Breast epithelium (tissue), 4 donors: ENCODE measurements at places on chromosomes 3 and 15.
A peak's percentile ranks its signal among the peaks of the same experiment; 100 is the strongest.

DNA sequence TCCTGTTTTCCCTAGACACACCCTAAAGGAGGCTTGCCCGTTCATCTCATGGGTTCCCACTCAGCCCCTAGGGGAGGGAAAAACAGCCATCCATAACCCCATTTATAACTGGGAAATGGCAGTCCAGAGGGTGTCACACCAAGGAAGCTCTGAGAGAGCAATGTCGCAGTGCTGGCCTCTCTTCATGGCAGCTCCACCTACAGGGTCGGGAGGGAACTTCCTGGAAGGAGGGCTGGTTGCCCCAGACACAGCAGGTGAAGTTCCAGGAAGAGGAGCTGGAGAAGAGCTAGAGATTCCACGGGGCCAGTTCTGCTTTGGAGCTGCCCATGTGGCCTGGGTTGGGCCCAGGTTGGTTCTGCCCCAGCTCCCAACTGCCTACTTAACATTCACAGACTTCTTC is 22.3 kb upstream of the LINGO1 start:
- DNase-seq = no peak

- no peak for DNase-seq
Measured at GRCh38 chr3:51683566-51683965, 12.5 kb downstream of the TEX264 start.

GRCh38 chr15:61367953-61368352 is 138.9 kb upstream of the RORA start:
- no peak for DNase-seq

GRCh38 chr3:168552251-168552650 is 456.5 kb upstream of the GOLIM4 start:
- no peak for DNase-seq

DNA sequence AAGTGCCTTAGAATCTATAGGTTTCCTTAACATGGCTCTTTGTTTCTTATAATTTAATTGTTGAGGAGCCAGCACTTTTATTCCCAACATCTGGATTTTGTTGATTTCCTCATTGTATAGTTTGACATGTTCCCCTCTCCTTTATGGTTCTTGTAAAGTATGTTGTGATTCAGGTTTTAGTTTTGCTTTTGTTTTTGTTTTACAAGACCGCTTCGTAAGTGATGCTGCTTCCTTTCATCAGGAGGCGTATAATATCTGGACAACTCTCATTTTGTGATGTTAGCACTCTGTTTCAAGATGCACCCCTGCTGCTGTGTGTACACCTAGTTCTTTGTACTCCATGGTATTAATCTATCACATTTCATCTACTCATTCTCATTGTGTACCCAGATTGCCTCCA is 48.7 kb downstream of the SLC49A4 start:
- DNase-seq = no peak

DNA sequence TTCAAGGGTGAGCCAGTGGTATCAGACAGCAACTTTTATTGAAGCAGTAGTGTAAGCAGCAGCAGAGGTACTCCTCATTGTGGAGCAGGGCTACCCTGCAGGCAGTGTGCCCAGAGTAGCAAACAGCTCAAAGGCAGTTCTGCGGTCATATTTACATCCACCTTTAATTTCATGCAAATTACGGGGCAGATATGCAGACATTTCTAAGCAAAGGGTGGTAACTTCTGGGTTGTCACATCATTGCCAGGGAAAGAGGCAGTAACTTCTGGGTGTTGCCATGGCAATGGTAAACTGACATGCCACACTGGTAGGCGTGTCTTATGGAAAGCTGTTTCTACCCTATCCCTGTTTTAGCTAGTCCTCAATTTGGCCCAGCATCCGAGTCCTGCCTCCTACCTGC is 46.5 kb upstream of the CLDN18 start:
- no peak for DNase-seq

- DNase-seq = peak; percentile 57
Measured at GRCh38 chr15:41772720-41773331, 1.5 kb upstream of the MAPKBP1 start.

DNA sequence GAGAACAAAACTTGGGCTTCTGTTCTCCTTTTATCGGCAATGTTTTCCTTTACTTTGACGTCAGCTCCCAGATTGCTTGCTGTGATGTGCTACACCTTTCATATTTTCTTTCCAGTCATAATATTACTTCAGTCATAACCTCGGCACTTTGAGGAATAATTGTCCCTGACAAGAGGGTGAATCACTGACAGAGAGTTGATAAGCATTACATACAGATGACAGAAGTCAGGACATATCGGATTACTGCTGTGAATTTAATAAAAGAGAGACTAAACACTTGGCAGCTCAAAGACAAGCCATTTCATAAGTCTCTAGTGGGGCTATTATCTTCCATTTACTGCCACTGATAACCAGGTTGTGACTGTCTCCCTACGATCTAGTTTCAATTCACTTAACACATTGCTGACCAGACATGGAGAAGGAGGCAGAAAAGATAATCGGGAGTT is 362.1 kb upstream of the ARRDC4 start:
- no peak for DNase-seq

- DNase-seq = no peak
Measured at GRCh38 chr15:61582092-61582491, 353.0 kb upstream of the RORA start.

GRCh38 chr3:196684548-196685407 is 27.3 kb downstream of the CEP19 start:
- peak; percentile 52 for DNase-seq

DNA sequence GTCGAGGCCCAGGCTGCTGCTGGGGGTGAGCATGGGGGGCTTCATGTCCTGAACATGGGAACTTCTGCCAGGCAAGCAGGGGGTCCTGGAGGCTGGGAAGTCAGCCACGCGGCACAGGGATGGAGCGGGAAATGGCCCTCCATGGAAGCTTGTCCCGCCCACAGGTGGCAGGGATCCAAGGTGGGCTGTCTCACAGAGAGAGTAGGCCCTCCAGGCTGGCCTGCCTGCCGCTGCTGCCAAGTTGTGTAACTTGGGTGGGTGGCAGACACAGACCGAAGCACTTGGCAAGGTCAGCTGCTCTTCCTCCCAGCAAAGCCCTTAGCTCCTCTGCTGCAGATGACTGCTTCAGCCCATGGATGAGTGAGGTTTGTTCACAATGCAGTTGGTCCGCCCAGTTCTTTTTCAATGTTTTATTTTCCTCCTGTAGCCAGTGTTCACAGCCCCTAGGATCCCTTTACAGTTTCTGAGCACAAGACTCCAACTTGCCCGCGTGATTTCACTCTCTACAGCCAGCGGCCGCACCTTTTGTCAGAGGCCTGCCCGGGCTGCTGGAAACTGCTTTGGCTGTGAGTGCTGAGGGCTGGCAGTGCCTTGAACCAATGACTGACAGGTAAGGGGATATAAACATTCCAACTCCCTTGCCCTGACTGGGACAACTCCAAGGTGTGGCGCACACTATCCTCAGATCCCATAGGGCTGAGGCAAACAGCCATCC is 26.7 kb downstream of the HCN4 start:
- DNase-seq = no peak

DNA sequence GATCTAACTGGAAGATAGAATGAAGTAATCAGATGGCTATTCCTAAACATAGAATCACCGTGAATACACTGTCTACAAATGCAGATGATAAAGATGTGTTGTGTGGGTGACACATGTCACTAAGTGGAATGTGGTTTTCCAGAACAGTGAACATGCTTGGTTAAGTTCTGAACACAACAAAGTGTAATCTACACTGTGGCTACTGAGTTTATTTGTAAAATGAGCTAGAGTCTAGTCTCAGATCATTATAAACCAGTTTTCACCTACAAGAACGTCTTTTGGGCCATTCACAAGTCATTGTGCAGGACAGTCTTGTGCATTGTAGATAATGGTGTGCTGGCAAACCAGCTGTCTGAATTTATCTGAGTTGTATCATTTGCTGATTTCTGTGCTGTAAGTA is 35.3 kb downstream of the OXNAD1 start:
- DNase-seq = no peak

DNA sequence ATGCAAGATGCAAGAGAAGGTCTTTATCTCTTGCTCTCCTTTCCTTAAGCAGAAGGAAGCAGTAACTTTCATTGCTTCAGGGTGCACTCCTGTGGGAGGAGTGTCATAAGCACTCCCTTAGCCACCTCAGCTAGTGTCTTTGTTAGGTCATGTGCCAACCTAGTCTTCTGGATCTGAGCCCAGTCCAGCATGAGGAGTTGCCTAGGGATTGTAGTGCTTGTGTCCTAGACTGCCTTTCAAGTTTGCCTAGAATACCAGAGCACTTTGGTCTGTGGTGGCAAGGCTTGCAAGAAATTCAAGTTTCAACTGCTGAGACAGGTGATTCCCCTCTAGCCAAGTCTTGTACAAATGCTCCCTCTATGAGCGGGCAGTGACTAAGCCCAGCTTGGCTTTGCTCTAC is 633.6 kb downstream of the ZNF385D start:
- DNase-seq = peak; percentile 54

GRCh38 chr3:52341123-52341522 is 25.0 kb downstream of the DNAH1 start:
- no peak for DNase-seq

DNA sequence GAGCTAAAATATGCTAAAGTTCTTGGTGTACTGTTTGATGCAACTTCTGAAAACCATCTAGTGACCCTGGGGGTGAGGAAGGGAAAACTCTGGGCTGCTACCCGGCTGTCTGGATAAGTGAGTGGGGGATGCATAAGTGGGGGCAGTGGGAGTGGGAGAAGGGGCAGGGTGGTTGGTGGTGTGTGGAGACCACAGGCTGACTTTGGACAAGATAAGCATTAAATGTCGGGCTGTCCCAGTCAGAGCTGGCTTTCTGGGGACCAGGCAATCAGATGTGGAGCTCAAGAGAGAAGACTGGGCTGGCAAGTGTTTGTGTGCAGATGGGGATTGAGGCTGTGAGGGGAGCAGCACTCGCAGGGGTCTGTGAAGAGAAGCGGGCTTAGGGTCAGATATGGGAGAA is 11.0 kb upstream of the XIRP1 start:
- no peak for DNase-seq

DNA sequence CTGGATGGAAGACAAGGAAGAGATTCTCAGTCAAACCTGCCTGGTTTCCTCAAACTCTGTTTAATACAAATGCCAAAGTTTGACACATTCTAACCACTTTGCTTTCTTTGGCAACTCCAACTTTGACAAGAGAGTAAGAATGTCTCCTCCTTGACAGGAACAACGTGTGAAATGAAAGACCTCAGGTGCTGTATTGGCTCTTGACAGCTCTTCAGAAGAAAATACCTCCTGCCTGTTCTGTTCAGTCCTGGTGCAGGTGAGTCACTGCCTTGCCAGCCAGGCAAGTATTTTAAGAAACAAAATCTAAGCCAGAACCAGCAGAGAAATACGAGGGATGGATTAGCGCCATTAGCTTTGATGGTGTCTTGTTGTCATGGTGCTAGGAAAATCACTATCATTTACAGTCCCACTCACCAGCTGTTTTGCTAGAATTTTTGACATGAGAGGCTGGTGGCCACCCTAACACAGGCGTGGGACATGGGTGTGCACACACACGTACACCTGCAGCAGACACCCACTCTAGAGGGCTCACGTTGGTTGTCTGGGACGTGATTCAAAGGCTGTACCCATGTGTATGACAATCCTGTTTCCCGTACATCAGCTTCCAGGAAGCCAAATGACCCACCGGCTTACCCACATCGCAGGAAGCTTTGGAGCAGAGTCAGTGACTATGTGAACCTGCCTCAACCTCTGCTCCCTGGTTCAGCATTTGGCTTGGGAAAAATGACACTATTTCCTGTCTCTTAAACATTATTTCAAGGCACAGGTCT is 60.4 kb downstream of the CCNL1 start:
- DNase-seq = peak; percentile 28

DNA sequence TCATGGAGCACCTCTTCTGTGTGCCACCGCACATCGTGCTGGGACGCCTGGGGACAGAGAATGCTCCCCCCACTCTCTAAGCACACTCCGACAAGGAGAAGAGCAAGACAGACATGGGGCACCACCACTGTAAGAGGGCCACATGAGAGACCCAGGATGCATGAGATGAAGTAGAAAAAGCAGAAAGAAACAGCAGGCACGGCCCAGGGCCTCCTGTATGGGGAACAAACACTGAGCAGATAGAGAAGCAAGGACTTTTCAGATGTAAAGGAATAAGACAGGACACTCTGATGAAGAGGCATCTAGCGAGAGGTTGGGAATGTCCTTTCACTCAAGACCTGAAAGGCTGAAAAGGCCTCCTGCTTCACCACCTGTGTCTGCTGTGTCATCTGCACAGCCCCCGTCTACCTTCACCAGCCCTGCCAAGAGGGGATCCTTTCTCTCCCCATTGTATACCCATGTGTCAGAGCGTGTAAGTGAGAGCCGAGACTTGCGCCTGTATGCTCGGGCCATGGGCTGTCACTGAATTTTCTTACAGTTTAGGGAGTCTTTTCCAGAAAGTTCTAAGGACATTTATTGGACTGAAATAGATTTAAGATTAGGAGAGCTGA is 125.6 kb downstream of the LRRK1 start:
- no peak for DNase-seq

- no peak for DNase-seq
Measured at GRCh38 chr3:17039594-17039993, 154.8 kb downstream of the PLCL2 start.
